Stimulated activated CD8-positive, alpha-beta memory T cell treated with anti-CD3 and anti-CD28 coated beads, Interleukin-15, amount 100 ng/mL, for 48 hours (primary cell): ENCODE measurements at places on chromosomes 3 and 15.

DNA sequence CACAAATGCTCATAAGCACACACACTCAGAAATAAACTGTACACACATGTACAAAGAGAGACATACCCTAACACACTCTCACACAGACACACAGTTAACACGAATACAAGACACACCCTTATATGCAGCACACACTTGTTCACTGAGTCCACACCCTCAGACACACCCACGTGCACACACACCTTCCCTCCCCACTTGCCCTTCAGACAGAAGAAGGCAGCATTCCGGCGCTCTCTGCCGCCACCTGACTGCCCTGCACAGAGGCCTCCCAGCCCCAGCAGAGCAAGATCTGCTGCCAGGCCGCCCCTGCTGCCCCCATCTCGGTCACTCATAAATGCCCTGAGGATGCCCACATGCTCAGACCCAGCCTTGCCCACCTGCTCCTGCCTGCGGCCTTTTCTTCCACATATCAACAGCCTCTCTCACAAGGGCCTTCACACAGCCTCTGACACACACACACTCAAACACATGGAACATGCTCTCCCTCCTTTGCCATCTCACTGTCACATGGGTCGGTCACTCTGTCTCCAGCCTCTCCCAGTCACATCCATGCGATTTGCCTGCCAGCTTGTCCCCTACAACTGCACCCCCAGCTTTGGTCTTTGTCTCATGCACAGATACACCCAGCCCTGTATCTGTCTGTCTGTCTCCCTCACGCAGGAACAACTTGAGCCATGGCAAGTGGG is 71.1 kb downstream of the EPHB3 start:
- DNase-seq = no peak

DNA sequence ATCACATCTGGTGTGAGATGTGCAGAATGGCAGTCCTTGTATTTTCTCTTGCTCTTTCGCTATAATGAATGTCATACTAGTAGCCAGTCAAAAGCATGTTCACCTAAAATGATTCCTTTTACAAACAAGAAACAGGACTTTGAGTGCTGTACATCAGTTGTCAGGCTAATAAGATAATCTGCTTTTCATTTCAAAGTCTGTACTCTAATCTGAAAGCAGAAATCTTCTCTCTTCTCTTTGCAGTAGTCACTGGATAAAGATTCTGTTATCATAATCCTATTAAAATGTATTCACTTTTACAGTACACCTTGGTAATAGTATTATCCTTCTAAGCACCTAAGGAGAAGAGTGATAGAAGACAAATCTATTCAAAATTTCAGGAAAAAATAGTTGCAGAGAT is 300.1 kb downstream of the MFSD1 start:
- no peak for DNase-seq

- no peak for DNase-seq
Observed at GRCh38 chr15:75925440-75925839, 21.8 kb downstream of the FBXO22 start.

- no peak for DNase-seq
Observed at GRCh38 chr15:39919411-39919747, 687 bp downstream of the GPR176 start.

- no peak for DNase-seq
Observed at GRCh38 chr3:188125076-188125475, 28.9 kb upstream of the LPP start.

DNA sequence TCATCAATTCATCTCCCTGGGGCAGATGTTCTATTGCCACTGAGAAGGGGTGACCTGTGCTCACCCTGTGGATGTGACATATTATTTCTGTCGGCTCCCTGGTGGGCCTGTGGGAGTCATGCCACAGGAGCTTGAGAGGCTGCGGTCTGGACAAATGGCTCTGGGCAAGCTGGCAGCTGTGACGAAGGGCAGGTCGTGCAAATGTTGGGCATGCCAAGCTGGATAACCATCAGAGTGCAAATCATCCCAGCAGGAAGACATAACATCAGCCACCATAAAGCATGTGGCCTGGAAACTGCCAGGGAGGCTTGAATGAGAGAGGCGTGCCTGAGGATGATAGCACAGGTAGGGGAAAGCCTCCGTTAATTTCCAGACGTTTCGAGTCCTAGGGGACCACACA is 45.3 kb upstream of the FAM3D start:
- DNase-seq = no peak
